ENCODE measurements at places on chromosomes 11 and 22.

GRCh38 chr11:75514596-75514995 lies 11.1 kb downstream of the GDPD5 start:
- no peak for DNase-seq

DNA sequence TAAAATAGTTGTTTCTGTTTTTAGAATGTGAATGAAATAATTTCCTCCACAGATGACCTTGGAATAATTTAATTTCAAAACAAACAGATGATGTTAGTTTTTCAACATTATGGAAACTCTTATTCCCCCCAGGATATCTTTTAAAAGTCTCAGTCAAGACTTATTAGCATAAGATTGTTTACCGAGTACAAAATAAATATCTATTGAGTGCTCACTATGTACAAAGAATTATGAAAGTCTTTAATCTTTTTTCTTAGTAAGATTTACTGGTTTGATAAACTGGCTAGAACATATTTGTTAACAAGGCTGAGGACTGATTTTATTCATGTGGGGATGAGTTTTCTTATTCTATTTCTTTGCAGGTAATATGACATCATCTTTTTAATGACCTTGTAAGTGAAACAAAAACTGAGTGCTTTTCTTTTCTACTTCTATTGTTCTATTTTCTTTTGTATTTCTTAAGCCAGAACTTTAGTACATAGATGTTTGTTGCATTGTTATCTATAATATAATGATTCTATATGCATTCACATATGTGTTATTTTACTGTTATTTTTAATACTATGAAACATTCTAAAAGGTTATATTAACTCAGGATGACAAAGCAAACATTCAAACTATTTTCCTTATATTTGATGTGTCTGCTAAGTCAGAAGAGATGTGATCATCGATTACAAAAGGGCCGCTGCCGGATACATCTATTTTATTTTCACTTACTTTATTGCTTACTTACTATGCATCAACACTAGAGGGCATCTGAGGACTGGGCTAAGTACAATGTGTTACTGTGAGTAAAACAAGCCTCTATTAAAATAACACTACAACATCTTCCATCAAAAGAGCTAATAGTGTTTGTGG lies 111.0 kb upstream of the ARHGAP42 start:
- no peak for DNase-seq

DNA sequence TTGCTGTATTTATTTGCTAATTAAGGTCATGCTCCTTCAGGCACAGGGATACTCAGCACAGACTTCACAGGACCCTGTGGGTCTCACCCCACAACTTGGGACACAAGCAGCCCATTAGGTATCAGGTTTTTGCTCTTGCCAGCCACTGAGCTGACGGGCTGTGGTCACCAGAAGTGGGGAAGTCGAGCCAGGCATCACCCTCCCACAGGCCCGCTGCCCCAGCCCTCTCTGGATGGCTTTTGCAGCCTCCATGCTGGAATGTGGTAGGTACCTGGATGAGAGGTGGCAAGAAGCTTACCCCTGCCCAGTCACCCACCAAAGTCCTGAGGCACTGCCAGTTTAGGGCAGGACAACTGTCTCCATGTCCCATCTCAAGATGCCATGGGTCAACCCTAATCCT lies 88.4 kb downstream of the PAX6 start:
- no peak for DNase-seq

DNA sequence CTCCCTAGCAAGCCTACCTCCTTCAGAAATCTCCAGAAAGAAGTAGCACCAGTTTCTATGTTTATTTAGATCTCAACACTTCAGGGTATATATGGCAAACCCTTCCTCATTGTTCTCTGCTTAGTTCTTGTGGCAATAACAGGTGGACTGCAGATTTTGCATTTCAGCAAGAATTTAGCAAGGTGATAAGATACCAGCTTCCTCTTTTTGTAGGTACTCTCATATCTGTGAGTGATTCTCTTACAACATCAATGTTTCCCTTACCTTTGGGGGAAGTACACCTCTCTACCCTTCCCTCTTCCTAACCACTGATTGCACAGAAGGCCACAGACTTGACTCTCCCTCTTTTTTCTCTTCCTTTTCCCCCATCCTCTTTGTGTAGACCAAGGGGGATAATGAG lies 230.9 kb upstream of the SESN3 start:
- DNase-seq = no peak

GRCh38 chr22:38461414-38462081 lies 6.3 kb upstream of the KDELR3 start:
- DNase-seq = peak; percentile 61

DNA sequence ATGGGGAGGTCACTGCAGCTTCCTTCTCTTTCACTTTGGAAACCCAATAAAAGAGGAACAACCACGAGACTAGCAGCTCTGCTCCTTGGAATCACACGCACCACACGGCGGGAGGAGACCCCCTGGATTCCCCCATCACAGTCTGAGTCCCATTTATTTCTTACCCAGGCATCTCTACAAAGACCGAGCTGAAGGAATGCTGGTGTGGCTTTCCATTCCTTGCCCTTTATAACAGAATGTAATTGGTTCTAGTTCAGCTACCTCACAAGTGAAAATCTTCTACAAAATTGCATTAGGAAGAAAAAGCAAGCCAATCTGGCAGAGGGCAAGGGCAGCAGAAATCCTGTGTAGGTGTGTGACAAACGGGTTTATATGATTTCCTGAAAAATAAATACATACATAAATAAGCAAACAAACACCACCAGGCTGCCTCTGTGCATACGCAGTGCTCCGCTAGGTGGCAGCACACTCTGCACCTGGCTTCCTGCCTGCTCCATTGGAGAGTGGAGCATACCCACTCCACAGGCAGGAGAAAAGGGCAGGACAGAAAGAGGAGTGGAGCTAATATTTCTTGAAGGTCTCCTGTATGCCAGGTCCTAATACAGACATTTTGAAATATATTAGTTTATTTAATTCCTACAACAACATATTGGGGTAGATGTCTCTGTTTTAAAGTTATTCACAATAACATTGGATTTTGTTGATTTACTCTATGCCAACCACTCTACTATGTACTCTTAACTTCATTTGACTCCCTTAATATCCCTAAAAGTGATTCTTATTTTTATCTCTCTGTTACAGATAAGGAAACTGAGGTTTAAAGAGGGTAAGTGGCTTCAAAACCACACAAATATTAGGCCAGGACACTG lies 673.1 kb downstream of the KCNA4 start:
- DNase-seq = peak; percentile 27

GRCh38 chr22:25039754-25040153 lies 87.2 kb downstream of the KIAA1671 start:
- DNase-seq = no peak

- DNase-seq = peak; percentile 14
Observed at GRCh38 chr22:49568751-49569285, 258.9 kb downstream of the BRD1 start.

GRCh38 chr11:47212938-47213337 lies 1.8 kb upstream of the DDB2 start:
- peak; percentile 24 for DNase-seq

- DNase-seq = no peak
Observed at GRCh38 chr11:64342869-64343745, 3.1 kb downstream of the CCDC88B start.
